Left kidney (tissue), 8 donors: ENCODE measurements at places on chromosomes 2 and 18. TPM values are rescaled to one million over a fixed set of nuclear protein-coding genes. Genes with fewer than 3 reads are reported as not detected.

KATNAL2 gene
- 14.1 TPM for polyA plus RNA-seq

FARSB gene
- polyA plus RNA-seq, result 30.3 TPM

ABCB11 gene
- 0.10 TPM for polyA plus RNA-seq

SFTPB gene
- polyA plus RNA-seq, result 0.18 TPM

EFHD1 gene
- 55.4 TPM for polyA plus RNA-seq

RAB17 gene
- 13.2 TPM for polyA plus RNA-seq

HOXD9 gene
- polyA plus RNA-seq, result 84.0 TPM

MARCHF4 gene
- polyA plus RNA-seq, result 0.08 TPM

AQP12A gene
- not detected for polyA plus RNA-seq

C1QL2 gene
- polyA plus RNA-seq, result not detected

LIMS3 gene
- 2.4 TPM for polyA plus RNA-seq

LRRC30 gene
- 0.40 TPM for polyA plus RNA-seq

ELOA2 gene
- not detected for polyA plus RNA-seq

KLHL30 gene
- 0.40 TPM for polyA plus RNA-seq

KRTCAP3 gene
- 10.7 TPM for polyA plus RNA-seq

GRCh38 chr18:47730795-47731194 is 199.7 kb downstream of the SMAD2 start:
- DNase-seq, result no peak

DNA sequence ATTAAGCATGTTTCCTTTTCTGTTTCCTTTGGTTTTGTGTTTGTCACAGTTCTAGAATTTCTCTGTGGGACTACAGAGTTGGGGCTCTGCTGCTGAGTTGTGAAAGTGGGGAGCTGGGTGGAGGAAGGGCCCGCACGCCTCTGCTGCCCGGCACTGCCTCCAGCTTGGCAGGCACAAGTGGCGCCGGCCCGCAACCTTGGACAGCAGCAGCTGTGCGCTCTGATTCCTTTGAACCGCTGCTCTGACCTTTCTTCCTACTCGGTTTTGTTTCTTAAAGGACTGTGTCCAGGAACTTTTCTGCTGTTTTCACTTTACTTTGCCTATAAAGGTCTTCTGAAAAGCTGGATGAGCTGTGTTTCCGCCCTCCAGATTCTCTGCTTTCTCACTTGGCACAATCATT is 137.6 kb upstream of the ALPP start:
- DNase-seq, result no peak

- no peak for DNase-seq
These were observed 259.0 kb downstream of the CALCRL start for GRCh38 chr2:187188783-187189631.

GRCh38 chr2:196503398-196503797 is 136.1 kb upstream of the CCDC150 start:
- no peak for DNase-seq

- no peak for DNase-seq
These were observed 22.3 kb downstream of the DTNB start for GRCh38 chr2:25651066-25651465.

- DNase-seq, result no peak
These were observed 16.2 kb upstream of the PDE11A start for GRCh38 chr2:178088774-178089270.

- DNase-seq, result no peak
These were observed 606 bp downstream of the AGBL5 start for GRCh38 chr2:27051902-27052645.

DNA sequence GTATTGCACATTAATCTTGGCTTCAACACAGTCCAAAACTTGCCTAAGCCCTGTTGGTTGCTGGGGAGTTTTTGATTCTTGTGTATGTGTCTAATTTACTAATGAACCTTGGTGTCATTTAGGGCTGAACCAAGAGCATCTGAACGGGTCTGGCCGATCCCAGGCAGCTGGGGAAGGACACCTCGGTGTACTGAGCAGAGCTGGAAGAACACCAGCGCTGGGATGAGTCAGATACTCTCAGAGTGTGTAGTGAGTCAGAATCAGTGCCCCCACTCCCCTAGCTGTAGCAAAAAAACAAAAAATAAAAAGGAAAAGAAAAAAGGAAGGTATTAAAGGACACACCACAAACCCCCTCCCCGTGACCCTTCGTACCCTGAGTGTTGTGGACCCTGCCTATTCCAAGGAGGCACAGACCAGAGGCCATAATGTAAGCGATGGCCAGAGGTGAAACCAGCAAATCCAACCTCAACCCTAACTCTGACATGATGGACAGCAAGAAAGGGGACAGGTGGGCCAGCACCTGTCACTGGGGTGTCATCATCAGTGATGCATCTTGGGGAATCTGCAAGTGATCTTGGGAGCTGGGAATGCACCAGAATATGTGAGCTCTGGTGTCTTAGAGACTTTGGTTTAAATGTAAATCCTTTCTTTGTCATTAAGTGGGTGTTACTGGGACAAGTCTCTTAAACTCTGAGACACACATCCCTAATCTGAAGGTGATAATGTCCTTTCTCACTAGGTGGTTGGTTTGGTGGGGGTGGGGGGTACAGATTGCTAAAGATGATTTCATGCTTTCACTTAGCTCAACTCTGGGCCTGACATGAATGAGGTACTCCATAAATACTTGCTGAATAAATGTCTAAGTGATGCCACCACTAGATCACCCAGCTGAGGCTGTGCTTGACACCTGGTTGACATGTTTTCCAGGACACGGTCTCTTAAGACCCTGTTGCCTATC is 34.2 kb upstream of the NCOA1 start:
- DNase-seq, result no peak

DNA sequence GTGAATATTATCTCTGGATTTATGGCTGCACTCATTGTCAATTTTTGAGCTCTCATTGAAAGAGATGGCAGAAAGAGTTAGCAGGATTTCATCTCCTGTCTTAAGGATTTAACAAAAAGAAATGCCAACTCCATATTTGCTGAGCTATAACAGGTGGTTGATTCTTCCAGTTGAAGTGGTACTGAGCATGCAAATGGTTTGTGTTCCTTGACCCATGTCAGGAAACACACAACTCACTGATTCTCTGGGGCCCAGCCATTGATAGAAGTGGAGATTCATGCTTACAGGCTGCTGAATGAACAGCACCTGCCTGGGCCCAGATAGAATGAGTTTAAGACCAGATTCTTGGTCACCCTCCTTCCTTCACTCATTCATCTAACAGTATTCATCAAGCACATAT is 128.8 kb downstream of the CERS6 start:
- DNase-seq, result no peak

DNA sequence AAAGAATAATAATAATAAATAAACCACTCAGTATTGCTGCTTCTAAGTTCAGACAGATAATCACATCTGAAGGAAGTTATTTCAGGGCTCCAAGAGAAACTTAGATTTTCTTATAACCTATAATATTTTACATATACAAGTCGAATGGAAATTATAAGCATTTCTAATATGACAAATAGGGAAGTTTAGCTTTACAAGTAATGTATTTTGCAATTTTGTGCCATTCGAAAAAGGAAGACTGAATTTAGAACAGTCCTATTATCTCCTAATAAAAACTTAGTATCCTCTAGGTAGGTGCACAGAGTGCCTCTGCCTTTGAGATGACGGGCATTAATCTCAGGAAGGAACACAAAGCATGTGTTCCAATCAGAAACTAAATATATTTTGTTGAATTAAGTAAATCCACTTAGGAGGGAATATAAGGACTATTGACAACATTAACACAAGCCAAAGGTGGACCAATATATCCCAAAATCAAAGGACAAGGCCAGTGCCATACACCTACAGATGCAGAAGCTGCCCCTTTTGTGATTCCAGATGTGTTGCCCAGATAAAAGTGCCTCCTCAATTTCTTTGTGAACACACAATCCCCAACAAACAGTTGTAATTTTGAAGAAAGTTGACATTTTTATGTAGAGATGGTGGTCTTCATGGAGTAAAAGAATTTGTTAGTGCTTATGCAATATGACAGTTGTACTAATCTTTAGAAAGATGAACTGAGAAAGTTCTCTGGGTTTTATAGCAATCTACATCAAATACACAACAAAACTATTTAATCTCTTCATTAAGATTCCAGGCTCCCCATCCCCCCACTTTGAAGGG is 36.6 kb downstream of the PTCD3 start:
- no peak for DNase-seq

- no peak for DNase-seq
These were observed 201.6 kb upstream of the SALL3 start for GRCh38 chr18:78777992-78778391.

GRCh38 chr2:42495611-42496010 is 1.8 kb upstream of the KCNG3 start:
- DNase-seq, result no peak

DNA sequence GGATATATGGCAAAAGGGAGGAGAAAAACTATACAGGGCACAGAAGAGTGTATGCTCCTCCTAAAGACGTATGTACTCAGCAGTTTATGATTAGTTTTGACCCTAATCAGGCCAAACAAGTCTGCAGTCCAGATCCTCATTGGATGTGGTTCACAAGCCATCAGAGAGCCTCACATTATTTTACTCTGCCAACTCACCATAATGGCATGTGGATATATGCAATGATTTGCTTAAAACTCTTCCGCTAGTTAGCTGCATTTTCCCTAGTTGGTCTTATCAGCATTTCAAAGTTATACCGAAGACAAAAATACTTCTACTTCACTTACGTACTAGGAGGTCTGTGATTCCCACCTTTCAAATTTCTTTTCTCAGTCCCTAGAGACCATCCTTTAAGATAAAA is 198.4 kb downstream of the CMPK2 start:
- DNase-seq, result no peak

GRCh38 chr2:199100326-199101110 is 357.2 kb downstream of the SATB2 start:
- DNase-seq, result no peak

DNA sequence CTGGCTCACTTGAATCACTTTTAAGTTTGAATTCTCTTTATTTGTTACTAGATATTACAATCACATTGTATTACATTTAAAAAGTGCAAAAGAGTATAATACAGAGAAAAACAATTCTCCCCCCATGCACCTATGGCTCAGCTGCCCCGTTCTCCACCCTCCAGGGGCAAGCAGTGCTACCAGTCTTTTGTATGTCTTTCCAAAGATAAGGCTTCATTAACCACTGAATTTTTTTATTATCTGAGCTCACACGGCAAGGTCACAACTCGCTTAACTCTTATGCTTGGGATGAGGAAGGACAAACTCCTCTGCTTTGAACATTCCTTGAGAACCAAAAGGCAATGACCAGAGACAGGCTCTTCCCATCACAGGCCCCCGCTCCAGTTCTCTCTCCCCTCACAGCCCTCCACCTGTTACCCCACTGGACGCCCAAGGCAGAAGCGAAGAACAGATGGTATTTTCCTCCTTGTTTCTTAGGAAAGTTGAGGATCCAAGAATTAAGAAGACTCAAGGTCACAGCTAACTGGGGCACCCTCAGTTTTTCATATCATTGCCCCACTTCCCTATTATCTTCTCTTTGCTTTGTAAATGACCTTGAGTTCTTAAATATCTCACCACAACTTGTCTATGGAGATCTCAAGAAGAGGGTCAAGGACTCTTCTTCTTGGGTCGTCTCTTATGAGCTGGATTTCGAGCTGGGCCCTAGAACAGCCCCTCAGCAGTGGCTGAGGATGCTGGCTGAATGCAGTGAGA is 30.1 kb downstream of the SH2D6 start:
- no peak for DNase-seq

- no peak for DNase-seq
These were observed 140.3 kb downstream of the NDUFA10 start for GRCh38 chr2:239884875-239885274.

GRCh38 chr2:48180557-48180956 is 274.3 kb upstream of the FBXO11 start:
- no peak for DNase-seq

DNA sequence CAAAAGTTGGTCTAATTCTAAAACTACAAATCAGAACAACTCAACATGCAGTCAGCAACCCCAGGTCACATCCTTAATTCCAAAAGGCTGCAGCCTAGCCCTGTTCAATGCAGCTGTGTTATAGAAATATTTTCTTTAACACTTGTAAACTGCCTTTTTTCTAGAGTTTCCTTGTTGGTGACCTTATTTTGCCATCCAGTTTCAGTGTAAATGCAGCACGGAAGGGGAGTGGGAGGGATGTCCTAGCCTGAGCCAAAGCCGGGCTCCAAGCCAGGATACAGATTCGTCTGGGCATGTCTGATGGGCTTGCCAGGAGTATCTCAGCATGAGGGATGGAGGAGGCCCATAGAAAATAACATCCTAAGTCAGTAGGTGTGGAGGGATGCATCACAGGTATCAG is 17.7 kb upstream of the SP3 start:
- no peak for DNase-seq

- DNase-seq, result no peak
These were observed 38.6 kb upstream of the SH3BP4 start for GRCh38 chr2:234913208-234913626.

GRCh38 chr2:33204945-33205344 is 258.2 kb downstream of the LTBP1 start:
- DNase-seq, result no peak

- DNase-seq, result no peak
These were observed 122.1 kb downstream of the TMEM247 start for GRCh38 chr2:46601328-46601963.

DNA sequence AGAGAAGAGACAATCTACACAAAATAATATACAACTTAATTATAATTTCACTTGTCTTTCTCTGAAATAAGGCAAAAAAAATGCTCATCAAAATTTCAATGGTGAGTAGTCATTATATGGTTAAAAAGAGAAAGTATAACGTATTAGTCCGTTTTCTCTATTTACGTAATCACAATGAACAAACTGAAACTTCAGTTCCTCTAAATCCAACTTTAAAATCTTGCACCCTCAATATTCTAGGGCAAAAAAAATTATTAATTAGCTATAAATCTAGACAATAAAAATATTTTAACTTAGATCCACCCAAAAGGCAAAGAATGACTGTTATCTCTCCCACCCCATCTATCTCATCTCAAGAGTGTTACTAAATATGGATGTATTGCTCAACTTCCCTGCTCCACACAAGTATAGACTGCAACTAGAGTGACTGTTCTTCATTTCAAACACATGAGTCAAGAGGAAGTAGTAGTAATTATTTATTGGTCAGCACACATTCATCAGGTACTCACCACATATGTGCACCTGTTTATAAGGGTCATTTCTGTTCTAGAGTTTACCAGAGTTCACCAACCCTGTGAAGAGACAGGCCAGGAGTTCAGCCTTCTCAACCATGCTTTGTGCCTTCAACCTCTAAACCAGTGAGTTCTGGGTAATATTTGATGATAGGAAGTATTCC is 36.4 kb downstream of the STK39 start:
- DNase-seq, result no peak

GRCh38 chr18:38933322-38933721 is 1367.7 kb upstream of the CELF4 start:
- DNase-seq, result no peak
